Stimulated activated CD8-positive, alpha-beta memory T cell treated with anti-CD3 and anti-CD28 coated beads, Interleukin-15, amount 100 ng/mL, for 4 hours (primary cell): ENCODE measurements at places on chromosomes 5 and 9.

DNA sequence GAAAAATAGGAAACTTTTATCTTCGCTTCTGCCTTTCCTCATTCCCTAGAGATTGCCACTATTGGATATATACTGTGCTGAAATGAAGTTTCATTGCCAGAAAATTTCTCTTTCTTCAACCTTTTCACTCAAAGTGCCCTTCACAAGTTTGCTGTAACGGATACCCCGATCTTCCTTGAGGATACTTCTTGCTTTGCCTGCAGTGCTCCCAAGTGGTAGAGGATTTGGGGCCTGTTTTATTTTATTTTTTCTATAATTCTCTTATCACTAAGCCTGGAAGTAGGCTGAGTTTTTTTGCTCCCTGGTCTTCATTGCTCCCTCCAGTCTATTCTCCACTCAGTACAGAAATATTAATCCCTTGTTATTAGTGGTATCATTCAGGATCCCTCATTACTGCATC, 481.4 kb upstream of the CDH18 start:
- DNase-seq, result no peak

- no peak for DNase-seq
Observed at GRCh38 chr9:73046769-73047168, 93.9 kb upstream of the ALDH1A1 start.

- no peak for DNase-seq
Observed at GRCh38 chr5:90854169-90854568, 295.6 kb downstream of the ADGRV1 start.

DNA sequence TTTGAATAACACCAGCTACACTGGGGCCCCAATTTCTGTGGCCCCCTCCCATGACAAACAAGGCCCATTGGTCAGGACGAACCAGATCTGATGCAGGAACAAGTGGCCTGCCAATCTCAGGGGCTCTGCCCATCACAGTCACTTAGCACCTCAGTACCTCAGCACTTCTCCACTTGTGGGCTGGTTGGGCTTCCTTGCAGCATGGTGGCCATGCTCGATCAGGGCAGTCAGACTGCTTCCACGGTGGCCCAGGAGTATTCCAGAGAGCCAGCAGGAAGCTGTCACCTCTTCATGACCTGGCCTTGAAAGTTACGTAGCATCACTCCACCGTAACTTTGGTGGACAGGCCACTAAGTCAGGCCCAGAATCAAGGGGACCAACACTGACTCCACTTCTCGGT, 206.5 kb downstream of the AUH start:
- no peak for DNase-seq

- DNase-seq, result no peak
Observed at GRCh38 chr5:26894719-26895263, 143.6 kb downstream of the CDH9 start.

DNA sequence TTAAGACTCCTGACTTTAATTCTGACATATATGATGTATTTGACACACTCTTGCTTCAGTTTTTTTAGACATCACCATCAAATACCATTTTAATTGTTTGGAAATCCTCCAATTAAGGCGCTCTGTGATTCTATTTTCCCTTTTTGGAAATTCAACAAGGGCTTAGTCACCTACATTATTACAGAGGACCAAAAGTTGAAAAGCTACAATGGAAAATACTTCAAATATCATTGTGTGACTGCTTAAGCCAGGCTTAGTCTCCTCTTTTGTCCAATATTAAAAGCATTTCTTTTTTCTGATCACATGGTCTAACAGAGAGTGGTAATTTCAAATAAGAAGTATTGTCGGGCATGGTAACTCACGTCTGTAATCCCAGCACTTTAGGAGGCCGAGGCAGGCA, 160.3 kb downstream of the CEMIP2 start:
- no peak for DNase-seq

DNA sequence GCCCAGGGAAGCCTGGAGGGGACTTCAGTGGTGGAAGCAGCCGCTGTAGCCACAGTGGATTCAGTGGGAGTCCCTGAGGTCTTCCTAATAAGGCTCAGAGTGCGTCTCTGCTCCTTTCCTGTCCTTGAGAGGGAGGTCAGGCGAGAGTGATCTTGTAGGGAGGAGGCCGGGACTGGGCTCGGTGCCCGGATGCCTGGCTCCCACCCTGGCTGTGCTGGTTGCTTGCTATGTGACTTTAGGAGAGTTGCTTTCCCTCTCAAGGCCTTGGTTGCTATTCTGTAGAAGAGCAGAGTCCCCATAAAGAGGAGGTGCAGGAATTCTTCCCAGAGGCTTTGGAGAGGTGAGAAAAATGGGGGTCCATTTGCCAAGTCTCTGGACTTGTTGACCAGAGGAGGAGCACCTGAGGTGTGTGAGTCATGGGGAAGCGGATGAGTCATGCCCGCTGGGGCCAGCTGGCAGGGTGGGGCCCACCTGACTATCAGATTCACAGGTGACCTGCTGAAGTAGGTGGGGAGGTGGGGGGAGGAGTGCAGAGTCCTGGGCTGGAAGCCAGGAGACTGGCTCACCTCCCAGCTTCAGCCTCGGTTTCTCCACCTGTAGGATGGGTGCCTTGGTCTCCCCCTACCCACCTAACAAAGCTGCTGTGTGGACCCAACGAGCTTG, 13.8 kb downstream of the GSN start:
- DNase-seq, result no peak

DNA sequence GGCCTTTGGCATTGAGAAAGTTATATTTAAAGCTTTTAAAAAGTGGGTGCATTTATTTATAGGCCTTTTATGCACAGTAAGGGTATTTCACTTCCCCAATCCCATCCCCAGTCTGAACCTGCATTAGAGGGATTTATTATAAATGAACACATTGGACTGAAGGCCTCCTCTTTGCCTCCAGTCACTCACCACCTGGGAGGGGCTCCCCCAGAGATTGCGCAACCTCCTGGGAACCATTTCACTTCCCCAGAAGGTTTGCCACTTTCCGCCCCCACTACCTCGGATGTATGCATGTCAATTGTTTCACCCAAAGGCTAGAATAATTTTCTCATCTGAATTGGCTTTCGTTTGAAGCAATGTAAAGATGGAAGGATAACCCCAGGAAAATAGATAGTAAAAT, 29.8 kb upstream of the VCAN start:
- DNase-seq, result no peak

GRCh38 chr9:83469722-83470121, 68.5 kb downstream of the FRMD3 start:
- no peak for DNase-seq

DNA sequence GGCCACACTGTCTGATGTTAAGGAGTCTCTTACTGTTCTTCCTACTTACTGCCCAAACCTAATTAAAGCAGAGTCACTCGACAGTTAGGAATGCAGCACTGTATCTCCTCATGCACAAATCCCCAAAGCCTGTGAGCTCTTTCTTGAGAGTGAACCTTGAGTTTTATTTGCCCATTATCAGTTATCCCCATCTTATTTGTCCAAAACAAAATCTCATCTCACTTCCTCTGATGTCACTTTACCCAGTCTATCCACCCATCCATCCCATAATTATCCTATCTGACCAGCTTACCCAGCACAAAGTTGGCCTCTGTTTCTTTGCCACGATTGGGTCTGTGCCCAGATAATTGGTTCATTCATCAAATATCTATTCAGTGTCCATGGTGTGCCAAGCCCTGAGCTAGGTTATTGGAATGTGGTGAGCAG, 250.8 kb downstream of the SLIT3 start:
- no peak for DNase-seq

DNA sequence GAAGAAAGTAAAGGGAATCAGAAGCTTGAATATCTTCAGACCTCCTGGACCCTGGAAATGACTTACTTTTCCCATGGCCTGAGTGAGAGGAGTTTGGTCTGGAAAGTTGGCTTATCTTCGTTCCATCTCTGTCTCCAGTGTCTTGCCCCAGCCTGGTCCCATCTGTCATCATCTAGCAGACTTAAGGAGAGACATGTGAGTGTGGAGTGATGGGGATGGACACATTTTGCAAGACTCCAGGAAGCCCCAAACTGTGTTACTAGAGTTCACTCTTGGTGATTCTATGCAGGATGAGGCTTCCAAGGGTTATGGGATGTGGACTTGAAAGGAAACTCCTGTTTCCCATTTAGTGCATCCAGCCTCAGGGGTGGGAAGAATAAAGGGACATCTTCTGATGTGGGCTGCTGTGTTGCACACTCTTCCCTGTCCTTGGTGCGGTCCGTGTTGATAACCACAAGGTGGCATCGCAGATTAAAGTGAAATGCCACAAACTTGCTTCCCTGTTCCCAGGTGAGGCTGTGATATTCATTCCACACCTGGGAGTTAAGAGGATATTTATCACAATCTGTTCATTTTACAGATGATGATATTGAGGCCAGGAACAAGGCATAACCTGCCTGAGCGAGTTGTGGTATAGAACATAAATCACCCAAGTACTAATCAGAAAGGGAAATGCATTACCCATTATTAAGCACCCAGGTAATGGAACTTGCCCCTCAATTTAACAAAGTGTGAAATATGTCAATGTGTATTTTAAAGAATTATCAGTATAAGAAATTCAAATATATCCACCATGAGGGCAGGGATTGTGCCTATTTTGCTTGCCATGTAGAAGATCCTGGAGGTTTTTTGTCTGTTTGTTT, 269.9 kb upstream of the PAPPA start:
- DNase-seq, result no peak

DNA sequence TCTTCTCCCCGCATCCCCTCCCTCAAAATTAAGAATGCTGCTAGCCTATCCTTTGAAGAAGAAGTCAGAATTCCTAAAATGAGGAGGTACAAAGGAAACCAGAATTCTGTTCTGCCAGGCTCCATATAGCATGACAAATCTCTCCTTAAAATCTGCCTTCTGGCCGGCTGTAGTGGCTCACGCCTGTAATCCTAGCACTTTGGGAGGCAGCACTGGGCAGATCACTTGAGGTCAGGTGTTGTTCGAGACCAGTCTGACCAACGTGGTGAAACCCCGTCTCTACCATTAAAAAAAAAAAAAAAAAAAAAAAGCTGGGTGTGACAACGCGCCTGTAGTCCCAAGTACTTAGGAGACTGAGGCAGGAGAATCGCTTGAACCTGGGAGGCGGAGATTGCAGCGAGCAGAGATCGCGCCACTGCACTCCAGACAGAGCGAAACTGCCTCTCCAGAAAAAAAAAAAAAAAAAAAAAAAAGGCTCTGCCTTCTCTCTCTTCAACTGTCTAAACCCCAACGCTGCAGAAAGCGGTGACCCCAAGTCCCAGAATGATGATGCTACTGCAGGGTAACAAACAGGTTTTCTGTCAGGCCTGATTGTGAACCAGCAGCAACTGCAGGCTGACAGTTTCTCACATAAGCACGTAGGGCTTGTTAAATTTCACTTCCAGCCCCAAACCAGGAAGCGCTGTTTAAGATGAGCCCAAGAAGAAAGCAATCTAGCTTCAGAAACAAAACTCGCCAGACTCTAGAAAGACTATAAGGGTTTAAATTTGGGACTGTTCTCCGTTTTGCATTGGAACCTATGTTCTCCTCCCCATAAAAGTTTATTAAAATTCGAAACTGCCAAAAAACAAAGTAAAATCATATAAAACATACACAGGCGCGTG, 963 bp upstream of the CAST start:
- no peak for DNase-seq

GRCh38 chr9:20032413-20033006, 243.7 kb upstream of the SLC24A2 start:
- DNase-seq, result no peak

GRCh38 chr5:138985256-138985655, 110.1 kb upstream of the LRRTM2 start:
- no peak for DNase-seq

DNA sequence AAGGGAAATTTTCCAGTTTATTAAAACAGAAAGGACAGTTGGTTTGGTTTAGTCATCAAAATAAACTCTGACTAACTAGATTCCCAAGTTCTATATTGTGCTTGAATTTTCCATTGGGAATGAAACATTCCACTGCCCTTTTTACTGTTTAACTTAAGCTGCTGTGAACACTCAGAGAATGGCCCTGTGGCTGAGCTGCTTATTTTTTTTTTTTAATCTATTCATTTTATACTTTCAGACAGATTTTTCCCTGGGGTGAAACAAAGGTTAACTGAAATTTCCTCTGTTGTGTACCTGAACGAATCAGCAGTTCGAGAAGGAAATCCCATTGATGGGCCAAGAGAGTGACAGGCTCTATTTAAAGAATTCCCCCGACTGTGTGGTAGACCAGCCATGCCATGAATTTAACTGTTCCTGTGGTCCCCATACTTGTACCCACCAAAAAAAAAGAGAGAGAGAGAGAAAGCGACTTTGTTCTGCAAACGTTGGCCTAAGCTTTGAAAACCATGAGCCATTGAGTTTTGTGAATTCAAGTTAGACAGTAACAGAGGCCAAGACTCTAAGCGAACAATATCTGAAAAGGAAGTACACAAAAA, 138.7 kb upstream of the GRHPR start:
- no peak for DNase-seq

DNA sequence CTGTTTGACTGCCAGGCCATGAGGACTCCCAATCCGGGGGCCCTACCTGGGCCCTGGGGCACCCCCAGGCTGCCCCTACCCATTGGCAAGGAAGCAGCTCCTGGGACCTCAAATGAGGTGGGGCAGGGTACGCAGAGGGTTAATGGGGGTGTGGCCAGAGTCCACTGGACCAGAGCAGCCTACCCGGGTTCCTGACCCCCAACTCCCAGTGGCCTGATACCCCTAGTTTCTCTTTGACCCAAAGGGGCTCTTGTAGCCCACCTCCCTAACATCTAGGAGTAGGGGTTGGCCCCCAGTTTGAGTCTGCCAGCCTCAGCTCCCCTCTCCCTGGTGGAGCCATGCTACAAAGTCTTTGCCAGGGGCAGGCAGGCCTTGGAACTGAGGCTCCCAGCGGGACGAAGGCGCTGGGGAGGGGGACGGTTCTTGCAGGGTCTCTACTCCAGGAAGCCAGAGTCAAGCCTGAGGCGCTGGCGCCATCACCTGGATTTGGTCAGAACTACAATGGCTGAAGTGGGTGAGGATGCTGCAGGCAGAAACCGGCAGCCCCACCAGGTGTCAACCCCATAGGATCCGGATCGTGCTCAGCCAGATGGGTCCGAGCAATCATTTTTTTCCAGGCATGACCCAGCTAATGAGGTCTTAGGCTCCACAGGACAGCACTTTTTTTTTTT, 8.4 kb upstream of the CERCAM start:
- no peak for DNase-seq

DNA sequence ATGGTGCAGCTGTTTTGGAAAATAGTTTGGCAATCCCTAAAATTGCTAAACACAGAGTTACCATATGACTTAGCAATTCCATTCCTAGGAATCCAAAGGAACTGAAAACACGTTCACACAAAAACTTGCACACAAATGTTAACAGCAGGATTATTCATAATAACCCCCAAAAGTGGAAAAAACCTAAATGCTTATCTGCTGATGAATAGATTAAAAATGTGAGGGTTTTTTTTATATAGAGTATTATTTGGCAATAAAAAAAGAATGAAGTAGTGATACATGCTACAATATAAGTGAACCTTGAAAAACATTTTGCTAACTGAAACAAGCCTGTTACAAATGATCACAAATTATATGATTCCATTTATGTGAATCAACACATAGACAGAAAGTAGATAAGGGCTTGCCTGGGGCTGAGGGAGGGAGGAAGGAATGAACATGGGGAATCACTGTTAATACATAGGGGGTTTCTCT, 45.1 kb upstream of the TRIO start:
- no peak for DNase-seq

- no peak for DNase-seq
Observed at GRCh38 chr9:104144336-104144735, 50.2 kb downstream of the SMC2 start.

GRCh38 chr9:121369595-121370265, at the start of gene STOM:
TSS of gene STOM (minus strand) at chr9:121370250. CDS start at chr9:121370187, 63 bp downstream.
- no peak for DNase-seq

GRCh38 chr5:40307920-40308319, 371.8 kb upstream of the PTGER4 start:
- no peak for DNase-seq
